H1 (cell line): ENCODE measurements at places on chromosomes 12 and 14. TPM values are rescaled to one million over a fixed set of nuclear protein-coding genes. Genes with fewer than 3 reads are reported as not detected.

The PIP4K2C gene
- polyA plus RNA-seq = 21.0 and 25.0 TPM in 2 replicates

The AJUBA gene
- 33.1 and 38.8 TPM in 2 replicates for polyA plus RNA-seq

The PDZRN4 gene
- not detected in 2 replicates for polyA plus RNA-seq

The CACNA1C gene
- 0.97 and 1.3 TPM in 2 replicates for polyA plus RNA-seq

The CLEC14A gene
- 0.09 and 0.17 TPM in 2 replicates for polyA plus RNA-seq

The TRMT5 gene
- polyA plus RNA-seq = 3.1 and 4.3 TPM in 2 replicates

The DTD2 gene
- 12.0 and 18.2 TPM in 2 replicates for polyA plus RNA-seq

The IL31 gene
- not detected in 2 replicates for polyA plus RNA-seq

The FAM90A1 gene
- 0.21 and 0.52 TPM in 2 replicates for polyA plus RNA-seq

The SIRT4 gene
- polyA plus RNA-seq = 2.7 and 3.8 TPM in 2 replicates

The TAS2R50 gene
- polyA plus RNA-seq = 0.11 TPM in 1 of 2 replicates, not detected in the other

The HOXC9 gene
- polyA plus RNA-seq = not detected in 2 replicates

The KRT81 gene
- not detected in 2 replicates for polyA plus RNA-seq

The AMN gene
- 0.77 and 1.5 TPM in 2 replicates for polyA plus RNA-seq

The CD27 gene
- 0.39 TPM in 2 replicates for polyA plus RNA-seq

The KITLG gene
- 1.3 and 1.4 TPM in 2 replicates for polyA plus RNA-seq

The NYNRIN gene
- 15.2 and 18.4 TPM in 2 replicates for polyA plus RNA-seq

The ABHD12B gene
- 3.9 and 4.0 TPM in 2 replicates for polyA plus RNA-seq

The TEX52 gene
- polyA plus RNA-seq = not detected in 2 replicates

The SYNE3 gene
- polyA plus RNA-seq = under 0.01 and 0.02 TPM in 2 replicates

The A2M gene
- 0.15 and 0.27 TPM in 2 replicates for polyA plus RNA-seq

The ASB2 gene
- polyA plus RNA-seq = 2.1 and 3.2 TPM in 2 replicates

The ASCL1 gene
- 0.12 and 0.17 TPM in 2 replicates for polyA plus RNA-seq

The PLEKHG7 gene
- polyA plus RNA-seq = not detected in 2 replicates

The RGS6 gene
- polyA plus RNA-seq = 0.26 and 0.33 TPM in 2 replicates

The CCNT1 gene
- 10.8 and 13.2 TPM in 2 replicates for polyA plus RNA-seq

The CACNA2D4 gene
- polyA plus RNA-seq = 0.44 and 0.60 TPM in 2 replicates

The EFCAB11 gene
- 4.6 and 6.8 TPM in 2 replicates for polyA plus RNA-seq

The RTL1 gene
- 0.02 TPM in 1 of 2 replicates, not detected in the other for polyA plus RNA-seq

The PPM1H gene
- 16.4 and 17.3 TPM in 2 replicates for polyA plus RNA-seq

The KRT7 gene
- polyA plus RNA-seq = 19.0 and 25.6 TPM in 2 replicates

The AKAP3 gene
- 0.54 and 0.63 TPM in 2 replicates for polyA plus RNA-seq

The CRACR2A gene
- polyA plus RNA-seq = 0.75 and 0.85 TPM in 2 replicates

The IRAK4 gene
- polyA plus RNA-seq = 2.2 and 2.3 TPM in 2 replicates

The KRAS gene
- 15.8 and 24.8 TPM in 2 replicates for polyA plus RNA-seq

The KHNYN gene
- 7.6 and 9.2 TPM in 2 replicates for polyA plus RNA-seq

The HCAR2 gene
- polyA plus RNA-seq = not detected in 2 replicates

The FOXJ2 gene
- polyA plus RNA-seq = 4.2 and 6.2 TPM in 2 replicates

The KCNMB4 gene
- 10.0 and 10.9 TPM in 2 replicates for polyA plus RNA-seq

The C12orf60 gene
- polyA plus RNA-seq = 0.91 and 1.2 TPM in 2 replicates

The MDGA2 gene
- 0.02 and 0.11 TPM in 2 replicates for polyA plus RNA-seq
